Left lung (tissue), 14 donors: ENCODE measurements at places on chromosomes 1 and 21.

- no peak for DNase-seq
Observed at GRCh38 chr1:185446131-185446530, 129.1 kb upstream of the IVNS1ABP start.

DNA sequence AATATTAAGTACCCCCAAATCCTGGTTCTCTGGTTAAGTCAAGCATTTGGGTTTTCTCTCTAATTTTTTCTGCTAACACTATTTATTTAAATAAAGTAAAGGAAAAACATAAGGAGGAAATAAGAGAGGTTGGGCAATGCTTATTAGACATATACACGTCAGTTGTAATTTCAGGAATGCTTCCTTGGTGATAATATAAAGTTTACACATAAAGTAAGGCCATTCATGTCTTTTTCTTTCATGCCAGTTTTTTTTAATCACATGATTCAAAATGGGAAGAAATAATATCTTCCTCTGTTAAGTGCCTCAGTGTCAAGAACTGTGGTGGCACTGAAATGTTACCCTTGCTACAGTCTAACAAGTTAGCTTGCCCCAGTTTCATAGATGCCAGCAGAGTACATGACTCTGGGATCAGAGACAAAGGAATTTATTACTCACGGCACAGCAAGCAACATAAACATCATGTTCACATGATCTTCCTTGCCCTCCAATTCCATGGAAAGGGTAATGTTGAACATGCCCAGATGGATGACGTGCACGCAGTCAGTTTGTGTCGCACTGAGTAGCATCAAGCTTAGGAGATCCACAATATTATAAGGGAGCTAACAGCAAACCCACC lies 184.9 kb downstream of the PLA2G4A start:
- DNase-seq: no peak

DNA sequence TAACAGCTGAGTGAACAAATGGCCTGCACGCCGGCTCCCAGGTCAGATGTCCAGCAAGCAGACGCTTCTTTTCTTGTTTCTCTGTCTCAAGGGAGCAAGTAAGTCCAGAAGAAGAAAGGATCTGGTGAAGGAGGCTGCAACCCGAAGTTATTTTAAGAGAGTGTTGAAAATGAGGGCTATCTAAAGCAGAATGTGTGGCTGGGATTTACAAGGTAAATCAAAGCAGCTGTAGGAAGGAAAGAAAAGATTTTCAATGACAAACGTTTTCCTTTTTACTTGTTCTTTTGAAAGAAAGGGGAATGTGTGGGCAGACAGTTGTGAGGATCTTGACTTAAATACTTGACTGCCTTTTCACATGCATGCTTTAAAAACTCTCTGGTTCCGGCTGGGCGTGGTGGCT lies 311.5 kb downstream of the KIF26B start:
- no peak for DNase-seq

DNA sequence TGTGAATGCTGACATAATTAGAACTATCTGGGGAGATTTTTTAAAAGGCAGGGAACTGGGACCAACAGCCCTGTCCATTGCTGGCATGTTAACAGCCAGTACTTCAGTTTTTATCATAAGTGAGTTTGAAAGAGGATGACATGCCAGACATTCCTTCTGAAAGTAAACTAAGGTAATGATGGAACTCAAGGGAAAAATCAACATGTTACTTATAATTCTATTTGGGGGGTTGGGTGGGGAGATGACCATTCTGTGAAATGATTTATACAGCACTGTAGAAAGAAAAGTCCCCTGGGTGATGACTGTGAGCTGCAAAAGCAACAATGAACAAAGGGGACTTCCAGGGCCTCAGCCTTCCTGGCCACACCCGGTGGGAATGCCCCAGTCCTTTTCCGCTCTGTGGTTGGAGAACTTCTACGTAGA lies 5.4 kb upstream of the LAMC2 start:
- no peak for DNase-seq

GRCh38 chr1:46547481-46548383 lies 3.7 kb downstream of the KNCN start:
- no peak for DNase-seq

DNA sequence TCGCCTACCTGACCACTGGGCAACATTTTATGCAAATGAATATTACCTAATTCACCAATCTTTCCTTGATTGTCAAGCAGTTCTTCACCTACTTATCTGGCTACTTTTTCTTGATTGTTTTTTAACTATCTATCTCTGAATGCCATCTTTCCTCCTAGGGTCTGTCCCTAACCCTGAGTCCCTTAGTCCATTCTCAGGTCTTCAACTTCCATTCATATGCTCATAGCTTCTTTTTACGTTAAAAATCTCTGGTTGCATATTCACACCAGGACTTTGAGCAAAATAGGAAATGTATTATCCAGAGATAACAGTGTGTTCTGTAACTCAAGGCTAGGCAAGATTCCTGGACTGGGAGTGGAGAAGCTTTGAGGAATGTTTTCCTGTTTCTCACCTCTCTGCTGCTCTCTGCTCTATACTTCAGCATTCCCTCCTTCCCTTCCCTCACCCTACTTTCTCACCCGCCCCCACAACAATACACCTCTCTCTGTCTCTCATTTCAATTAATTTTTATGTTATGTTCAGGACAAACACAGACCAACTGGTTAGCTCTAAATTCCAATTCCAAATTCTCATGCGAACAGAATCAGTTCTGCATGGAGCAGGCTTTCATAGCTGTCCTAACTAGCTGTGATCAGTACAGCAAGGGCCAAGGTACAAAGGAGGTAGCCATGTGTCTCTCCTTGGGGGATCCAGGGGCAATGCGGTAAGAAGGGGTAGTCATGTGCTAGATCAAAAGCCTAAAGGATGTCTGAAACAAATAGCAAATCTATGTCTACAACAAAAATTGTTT lies 278.4 kb downstream of the USH2A start:
- no peak for DNase-seq

DNA sequence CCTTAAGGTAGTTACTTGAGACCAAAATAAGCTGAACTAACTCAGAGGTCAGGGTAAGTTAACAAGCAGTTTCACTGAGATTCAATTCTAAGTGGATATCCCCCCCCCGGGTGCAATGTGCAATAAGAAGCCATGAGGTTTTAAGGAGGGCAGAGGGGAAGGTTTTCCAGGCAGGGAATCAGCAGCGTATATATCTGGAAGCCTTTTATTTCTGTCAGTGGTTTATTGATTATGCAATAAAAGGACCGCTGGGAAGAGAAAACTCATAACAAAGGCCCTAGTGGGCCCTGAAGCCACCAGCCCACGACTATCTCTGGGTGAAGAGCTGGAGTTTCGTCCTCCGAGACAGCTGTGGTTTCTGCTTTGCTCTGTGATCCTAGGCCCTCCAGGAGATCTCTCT lies 53.1 kb upstream of the CTPS1 start:
- DNase-seq: no peak

DNA sequence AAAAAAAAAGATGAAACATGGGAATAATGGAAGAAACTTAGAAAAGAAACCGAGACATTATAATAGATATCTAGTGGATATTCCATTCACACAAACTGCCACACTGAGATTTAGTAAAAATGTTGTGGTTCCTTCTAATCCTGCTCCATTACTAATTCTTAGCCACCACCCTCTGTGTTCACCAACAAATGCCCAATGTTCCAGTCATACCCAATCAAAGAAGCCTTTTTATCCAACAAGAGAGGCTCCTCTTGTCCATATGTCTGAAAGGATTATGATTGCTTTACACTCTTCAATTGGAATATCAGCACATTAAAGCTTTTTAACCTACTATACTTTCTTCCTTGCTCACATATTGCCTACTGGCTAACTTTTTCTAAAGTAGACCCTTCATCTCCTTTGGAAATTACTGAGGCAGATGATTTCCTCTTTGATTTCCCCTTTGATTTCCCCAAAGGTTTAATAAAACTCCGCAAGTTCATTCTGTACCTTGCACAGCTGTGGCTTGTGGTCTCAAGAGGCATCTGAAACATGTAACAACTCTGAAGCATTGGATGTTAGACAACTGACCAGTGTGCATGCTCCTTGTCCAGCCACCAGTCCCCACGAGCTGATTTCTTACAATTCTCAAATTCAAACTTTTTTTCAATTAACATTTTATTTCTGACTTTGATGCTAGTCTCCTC lies 305.6 kb upstream of the LYPLAL1 start:
- DNase-seq: no peak

DNA sequence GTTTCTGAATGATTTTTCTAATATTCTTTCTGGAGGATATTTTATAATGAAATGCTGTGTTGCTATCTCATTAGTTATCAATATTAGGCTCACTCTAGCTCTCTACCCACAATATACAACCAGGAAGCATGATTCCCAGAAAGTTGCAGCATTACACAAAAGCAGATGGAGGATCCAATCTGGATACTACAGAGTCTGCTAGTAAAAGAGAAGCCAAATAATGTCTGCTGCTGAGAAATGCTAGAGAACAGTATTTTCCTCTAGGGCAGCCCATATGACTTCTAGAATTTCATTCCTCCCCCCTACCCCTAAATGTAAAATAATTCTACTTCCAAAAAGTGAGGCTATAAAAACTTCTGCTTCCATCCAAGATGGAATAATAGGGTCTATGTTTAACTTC lies 239.8 kb downstream of the ZNF648 start:
- no peak for DNase-seq

DNA sequence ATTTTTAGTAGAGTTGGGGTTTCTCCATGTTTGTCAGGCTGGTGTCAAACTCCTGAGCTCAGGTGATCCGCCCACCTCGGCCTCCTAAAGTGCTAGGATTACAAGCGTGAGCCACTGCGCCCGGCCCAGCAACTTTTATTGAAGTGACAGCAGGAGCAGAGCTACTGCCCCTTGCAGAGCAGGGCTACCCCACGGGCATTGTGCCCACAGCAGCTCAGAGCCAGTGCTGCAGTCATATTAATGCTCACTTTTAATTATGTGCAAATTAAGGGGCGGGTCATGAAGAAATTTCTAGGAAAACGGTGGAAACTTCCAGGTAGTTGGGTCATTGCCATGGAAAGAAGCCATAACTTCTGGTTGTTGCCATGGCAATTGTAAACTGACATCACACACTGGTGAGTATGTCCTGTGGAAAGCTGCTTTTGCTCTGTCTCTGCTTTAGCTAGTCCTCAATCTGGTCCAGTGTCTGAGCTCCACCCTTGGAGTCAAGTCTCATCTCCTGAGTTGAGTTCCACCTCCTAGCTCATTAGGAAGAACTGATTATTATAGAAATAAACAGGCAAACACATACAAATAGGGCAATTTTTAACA lies 127.3 kb upstream of the ADGRL4 start:
- peak; percentile 52 for DNase-seq

- no peak for DNase-seq
Observed at GRCh38 chr1:243667591-243667990, 182.5 kb downstream of the AKT3 start.

DNA sequence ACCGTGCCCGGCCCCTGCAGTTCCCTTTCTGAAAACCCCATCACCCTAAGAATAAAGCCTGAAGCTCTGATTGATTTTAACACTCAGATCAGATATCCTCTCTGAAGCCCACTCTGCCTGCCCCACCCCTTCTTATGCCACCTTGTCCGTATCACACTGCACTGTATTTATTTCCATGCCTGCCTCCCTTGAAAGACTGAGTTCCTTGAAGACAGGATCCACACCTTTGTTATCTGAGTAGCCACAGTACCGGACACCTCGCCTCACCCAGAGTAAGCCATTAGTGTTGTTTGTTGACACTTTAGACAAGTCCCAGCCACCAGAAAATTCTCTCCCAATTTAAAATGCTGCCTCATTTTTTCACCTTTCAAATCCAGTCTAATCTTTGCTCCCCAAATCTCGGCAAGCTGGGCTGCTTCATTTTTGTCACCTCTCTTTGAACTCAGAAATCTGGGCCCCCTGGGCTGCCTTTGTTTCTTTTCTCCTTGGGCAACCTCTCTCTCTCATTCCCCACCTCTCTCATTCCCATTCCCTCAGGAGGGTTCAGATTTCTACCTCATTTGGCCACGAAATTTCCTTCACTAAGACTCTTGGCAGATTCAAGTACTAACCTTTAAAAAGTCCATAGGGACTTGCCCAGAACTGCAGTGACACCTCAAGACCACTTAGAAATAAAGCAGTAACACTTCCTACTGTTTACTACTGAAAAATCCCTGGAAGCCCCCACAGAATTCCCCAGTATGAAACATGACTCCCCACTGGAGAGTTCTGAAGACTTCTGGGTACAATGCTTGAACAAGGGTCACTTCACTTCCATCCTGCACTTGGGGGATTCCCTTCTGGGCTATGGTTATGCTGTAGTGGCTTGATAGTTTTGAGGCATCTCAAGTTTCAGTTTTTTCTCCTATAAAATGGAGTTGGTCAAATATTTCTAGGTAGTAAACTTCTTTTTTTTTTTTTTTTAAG lies 8.7 kb upstream of the PPP1R15B start:
- DNase-seq: no peak

GRCh38 chr1:91795591-91796389 lies 90.2 kb downstream of the TGFBR3 start:
- no peak for DNase-seq
